ENCODE measurements at places on chromosomes 5 and 9.

DNA sequence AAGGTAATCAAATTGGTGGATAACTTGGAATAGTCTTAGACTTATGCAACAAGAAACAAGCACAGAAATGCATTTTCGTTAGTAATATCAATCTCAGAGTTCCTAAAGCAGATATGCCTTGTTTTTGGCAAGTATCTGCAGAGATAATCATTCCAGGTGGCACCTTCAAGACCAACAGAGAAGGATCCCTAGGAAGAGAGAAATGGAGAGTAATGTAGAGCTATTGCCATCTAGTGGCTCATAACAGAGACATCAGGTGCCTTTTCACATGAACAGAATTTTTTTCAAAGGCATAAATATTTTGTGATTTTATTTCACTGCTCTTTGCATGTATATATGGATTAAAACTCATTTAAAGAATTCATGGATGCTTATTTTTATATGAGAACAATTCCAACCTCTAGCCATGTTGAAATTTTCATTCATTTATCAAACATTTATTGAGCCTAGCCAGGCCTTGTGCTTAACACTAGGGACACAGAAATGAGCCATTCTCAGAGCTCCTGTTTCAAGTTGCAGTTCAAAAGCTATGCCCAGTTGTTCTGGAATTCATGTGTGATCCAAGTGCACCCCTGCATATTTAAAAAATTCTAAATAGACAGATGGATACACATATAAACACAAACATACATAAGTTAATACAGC is 117.5 kb upstream of the OR13F1 start:
- peak; percentile 26 for DNase-seq

DNA sequence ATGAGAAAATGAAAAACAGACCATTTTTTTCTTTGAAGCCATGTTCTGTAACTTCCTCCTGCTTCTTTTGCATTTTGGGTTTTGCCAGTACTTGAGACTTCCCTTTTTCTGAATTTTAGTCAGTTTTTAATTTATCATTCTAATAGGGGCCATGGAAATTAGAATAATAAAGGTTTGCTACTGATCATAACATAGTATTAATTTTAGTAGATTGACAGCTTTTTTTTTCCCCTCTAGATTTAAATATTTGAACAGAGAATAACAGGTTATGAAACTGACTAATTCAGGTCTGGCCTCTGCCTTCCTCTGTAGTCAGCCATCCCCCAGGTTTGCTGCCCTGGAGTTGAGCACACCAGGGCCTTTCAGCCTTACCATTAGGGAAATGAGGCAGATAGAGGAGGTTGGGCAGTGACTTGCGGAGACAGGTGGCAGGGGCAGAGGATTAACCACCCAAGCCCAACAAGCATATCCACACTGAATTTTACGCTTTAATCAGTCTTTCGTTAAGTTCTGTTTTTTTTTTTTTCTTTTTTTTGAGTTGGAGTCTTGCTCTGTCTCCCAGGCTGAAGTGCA is 80.1 kb upstream of the TNFAIP8 start:
- no peak for DNase-seq

- peak; percentile 4 for DNase-seq
Observed at GRCh38 chr5:66538531-66538930, 57.7 kb upstream of the MAST4 start.

- peak; percentile 99 for DNase-seq
Observed at GRCh38 chr5:2751592-2752021, at the start of gene IRX2. Gene IRX2, minus strand, starts transcription at chr5:2751677. Its CDS starts 264 bp downstream, at chr5:2751413.

GRCh38 chr9:99167119-99167518 is 54.6 kb downstream of the ALG2 start:
- no peak for DNase-seq

DNA sequence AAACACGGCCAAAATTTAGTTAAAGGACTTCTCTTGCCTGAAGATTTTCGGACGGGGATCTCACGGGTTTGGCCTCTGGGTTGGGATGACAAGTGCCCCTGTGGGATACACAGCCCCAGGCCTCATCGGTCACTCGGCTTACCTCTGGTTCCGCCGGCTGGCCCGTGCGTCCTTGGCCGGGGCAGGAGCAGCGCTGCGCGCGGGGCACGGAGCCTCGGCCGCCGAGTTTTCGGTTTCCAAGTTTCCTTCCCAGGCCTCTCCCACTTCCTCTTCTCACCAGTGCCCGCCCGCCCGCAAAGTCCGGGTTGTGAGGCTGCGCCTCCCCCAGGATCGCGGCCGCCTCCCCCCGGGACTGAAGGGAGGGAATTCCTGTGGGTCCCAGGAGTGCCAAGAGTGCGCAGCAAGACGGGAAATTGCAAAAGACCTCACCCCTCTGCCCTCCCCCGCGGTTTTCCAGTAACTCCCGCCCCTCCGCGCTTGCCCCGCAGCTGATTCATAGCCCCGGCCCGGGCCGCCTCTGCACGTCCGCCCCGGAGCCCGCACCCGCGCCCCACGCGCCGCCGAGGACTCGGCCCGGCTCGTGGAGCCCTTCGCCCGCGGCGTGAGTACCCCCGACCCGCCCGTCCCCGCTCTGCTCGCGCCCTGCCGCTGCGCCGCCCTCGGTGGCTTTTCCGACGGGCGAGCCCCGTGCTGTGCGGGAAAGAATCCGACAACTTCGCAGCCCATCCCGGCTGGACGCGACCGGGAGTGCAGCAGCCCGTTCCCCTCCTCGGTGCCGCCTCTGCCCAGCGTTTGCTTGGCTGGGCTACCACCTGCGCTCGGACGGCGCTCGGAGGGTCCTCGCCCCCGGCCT is at the start of gene OSMR:
TSS of gene OSMR (plus strand) at position 487 of the 853 bp plus-strand sequence. CDS start 23,033 bp downstream, outside the sequence.
- peak; percentile 99 for DNase-seq

GRCh38 chr9:112751056-112751795 is 666 bp downstream of the SNX30 start:
- DNase-seq = peak; percentile 44

GRCh38 chr9:14403081-14403480 is 89.1 kb upstream of the NFIB start:
- DNase-seq = no peak

DNA sequence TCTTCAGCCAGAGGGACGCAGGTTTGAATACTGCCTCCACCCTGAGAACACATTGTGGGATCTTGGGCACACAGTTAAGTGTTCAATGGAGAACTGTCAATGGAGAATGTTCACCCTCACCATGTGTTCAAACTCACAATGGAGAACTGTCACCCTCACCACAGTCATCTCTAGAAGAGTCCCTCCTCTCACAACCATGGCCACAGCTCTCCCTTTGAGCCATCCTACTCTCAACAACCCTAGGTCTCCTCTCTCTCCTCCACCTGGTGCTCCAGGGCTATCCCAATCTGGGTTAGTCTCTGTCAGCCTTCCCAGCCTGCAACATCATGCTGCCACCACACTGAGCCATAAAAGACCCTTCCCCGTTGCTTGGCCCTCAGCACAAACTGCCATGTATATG is 36.3 kb upstream of the HAND1 start:
- DNase-seq = no peak

DNA sequence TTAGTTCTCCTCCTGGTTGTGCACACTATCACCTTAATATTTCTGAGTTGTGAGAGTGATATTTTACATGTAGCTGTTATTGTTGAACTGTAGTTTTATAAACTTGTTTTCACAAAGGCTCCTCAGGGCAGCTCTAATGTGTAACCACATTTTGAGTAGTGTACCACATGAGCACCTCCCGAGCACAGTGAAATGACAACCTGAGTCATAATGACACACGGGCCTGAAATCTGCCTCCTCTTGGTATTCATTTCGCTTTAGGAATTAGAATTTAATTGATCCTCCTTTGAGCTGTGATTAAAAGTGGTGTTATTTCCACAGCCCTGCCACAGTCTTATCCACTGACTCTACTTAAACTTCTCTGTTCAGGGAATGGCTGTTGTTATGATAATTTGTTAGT is 7.9 kb downstream of the MTRR start:
- DNase-seq = peak; percentile 55

DNA sequence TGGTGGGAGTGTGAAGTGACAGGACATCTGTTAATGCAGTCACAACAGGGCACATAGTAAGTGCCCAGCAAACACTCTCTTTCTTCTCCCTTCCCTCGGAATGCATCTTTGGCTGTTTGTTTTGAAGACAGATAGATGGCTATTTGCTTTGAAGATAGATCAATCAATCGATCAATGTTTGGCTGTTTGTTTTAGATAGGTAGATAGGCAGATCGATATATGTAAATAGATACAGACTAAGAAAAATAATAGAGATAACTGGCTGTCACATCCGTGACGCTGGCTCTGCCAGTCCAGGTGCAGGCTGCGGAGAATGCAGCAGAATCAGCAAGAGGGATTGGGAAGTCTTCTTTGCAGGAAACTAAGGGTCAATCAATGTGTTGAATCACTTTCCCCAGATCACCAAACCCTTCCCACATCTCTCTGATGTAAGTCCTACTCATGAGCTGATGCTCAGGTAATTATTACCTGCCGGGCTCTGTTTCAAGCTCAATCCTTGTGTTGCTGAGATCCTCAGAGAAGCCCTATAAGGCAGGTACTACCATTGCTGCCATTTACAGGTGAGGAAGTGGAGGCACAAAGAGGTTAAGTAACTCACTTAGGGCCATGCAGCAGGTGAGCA is 60.8 kb downstream of the ERGIC1 start:
- no peak for DNase-seq

- peak; percentile 30 for DNase-seq
Observed at GRCh38 chr5:56671571-56671970, 143.8 kb upstream of the MAP3K1 start.

DNA sequence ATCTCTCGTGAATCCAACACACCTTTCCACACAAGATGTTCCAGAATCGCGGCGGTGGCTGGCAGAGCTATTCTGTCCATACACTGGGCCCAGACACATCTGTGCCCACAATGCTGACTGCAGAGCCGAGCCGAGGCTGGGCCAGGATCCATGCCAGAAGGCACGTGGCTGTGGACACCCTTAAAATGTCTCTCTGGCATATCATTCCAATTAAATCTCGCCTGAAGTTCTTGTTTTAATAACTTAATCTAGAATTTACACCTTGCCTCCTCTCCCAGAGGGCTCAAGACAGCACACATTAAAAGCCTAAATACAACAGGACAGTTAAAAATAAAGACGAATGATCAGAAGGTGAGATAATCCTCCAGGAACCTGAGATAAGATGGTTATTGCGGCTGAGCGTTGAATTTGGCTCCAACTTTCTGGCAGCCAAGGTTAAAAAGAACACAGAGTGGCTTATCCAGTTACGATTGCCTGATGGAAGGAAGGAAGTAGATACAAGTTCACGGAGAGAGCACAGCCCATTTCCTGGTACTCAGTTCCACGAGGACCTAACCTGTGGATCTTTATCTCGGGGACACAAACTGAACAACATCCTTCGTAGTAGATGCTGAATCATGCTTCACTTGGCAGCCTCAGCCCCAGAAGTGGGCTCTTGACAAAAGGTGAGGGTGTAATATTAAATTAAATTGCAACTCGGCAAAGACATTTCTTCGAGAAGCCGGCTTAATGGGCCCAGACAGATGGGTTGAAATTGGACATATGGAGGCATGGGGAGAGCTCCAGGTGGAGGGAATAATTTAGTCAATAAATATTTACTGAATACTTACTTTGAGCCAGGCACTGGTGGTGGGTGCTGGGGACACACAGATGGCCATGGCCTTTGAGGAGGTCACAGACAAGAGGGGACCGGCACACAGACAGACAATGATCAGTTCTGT is 86.0 kb upstream of the TBC1D2 start:
- no peak for DNase-seq

DNA sequence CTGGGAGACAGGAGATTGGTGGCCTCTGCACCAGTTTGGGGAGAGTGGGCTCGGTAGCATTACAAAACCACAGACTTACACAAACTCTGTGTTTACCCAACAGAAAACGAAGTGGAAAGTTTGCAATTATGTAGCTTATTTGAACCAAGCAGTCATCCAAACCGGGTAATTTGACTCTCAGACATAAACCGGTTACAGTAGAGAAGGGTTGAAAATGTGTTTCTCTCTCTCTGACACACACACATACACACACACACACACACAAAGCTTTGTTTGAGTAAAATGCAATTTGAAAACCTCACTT is 97.1 kb upstream of the ZNF608 start:
- no peak for DNase-seq

DNA sequence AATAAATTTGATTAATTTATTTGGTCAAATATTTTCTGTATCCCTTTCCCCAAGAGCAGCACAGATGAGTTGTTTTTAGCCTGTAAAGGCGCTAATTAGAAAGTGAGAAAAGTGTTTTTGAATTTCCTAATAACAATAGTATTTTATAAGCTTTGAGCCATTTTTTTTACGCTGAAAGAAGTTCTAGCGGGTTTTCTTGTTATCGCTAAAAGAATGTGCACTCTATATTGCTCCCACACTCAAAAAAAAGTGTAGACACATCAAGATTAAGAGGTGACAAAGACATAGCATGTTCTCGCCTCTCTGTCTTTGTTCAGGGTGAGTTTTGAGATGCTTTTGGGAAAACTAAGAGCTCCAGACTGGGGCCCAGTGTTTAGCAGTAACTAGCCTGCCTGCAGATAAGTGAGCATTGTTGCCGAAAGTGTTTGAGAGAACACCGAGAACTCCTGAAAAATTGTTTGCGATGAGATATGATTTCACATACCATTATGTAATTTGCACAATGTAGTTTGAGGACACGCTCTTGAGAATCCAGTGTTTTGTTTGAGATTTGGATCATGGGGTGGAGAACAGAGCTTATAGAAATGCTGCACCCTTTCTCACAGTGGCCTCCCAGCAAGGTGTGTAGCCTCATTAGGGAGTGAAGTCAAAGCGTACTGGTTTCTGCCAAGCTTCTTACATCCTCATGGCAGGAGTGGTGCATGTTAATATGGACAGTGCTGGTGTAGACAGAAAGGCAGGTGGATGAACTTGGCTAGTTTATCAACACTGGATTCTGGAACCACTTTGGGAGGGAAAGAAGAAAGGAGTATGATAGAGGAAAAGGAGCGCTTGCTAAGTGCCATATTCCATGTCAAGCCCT is 1.5 kb downstream of the F2R start:
- no peak for DNase-seq

DNA sequence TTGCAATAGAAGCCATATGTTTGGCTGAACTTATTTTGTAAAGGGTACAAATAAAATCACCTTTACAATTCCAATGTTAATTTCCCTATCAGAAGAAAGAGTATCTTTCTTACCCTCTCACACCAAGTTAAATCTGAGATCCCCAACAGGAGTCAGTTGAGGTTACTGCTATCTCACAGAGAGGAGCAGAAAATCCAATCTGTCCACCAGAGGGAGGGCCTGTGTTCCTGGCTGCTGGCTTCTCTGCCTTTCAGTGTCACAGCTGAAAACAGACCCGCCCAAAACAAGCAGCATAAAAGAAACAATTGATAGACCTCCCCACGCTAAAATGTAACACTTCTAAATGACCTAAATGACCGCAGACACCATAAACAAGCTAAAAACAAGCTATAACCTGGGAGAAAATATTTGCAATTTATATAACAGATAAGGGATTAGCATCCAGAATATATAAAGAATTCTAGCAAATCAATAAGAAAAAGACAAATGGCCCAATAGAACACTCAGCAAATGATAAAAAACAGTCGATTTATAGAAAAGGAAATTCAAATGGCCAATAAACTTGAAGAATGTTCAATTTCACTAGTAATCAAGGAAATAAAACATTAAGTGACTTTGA is 24.5 kb upstream of the MVB12B start:
- peak; percentile 65 for DNase-seq

GRCh38 chr5:109630093-109630492 is 59.6 kb upstream of the MAN2A1 start:
- peak; percentile 43 for DNase-seq

- no peak for DNase-seq
Observed at GRCh38 chr5:2049876-2050275, 167.2 kb upstream of the IRX4 start.

- DNase-seq = no peak
Observed at GRCh38 chr5:1639757-1640156, 116.0 kb upstream of the LPCAT1 start.

- no peak for DNase-seq
Observed at GRCh38 chr5:87836696-87837095, 424.0 kb upstream of the CCNH start.
